ENCODE measurements at places on chromosomes 11 and 22.

DNA sequence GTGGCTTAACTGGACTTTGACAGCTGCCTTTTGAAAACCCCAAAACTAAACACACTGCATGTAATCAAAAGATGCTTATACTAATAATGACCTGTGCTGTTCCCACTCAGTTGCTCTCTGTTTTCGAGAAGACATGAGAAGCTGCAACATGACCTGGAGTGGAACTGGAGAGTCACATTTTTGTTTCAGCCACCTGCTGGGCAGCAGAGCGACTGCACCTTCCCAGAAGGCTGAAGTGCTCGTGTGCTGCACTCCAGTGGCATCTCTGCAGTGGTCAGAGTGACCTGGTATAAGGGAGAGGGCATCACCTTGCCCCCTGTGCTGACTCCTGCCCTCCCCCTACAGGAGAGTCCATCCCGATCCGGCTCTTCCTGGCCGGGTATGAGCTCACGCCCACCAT lies 8.6 kb downstream of the THYN1 start:
- DNase-seq, result no peak

DNA sequence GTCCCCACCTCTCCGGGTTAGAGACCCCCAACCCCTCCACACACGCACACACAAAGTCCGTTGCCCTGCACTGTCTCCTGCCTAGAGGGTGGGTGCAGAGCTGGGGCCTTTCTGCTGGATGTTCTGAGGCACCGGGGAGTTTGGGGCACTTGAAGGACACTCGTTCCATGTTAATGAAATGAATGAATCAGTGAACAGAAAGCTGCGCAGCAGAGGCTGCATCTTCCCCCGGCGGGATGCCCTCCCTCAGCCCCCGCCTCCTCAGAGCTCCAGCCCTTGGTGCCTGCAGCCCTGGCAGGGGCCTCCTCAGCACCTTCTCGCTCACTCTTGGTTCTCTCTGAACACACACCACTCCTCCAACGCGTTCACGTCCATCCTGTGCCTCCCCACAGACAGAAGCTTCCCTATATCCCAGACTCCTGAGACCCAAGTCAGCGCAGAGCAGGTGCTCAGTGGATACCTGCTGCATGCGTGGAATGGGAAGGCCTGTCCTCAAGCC lies 611.9 kb downstream of the TBC1D22A start:
- DNase-seq, result no peak

- DNase-seq, result no peak
These were observed at the start of gene TSPAN18 for GRCh38 chr11:44726283-44727113. Gene TSPAN18 (plus strand): TSS chr11:44726962. CDS start chr11:44906417, 179,455 bp downstream.

GRCh38 chr11:46588131-46588530 lies 5.7 kb downstream of the AMBRA1 start:
- DNase-seq, result no peak

DNA sequence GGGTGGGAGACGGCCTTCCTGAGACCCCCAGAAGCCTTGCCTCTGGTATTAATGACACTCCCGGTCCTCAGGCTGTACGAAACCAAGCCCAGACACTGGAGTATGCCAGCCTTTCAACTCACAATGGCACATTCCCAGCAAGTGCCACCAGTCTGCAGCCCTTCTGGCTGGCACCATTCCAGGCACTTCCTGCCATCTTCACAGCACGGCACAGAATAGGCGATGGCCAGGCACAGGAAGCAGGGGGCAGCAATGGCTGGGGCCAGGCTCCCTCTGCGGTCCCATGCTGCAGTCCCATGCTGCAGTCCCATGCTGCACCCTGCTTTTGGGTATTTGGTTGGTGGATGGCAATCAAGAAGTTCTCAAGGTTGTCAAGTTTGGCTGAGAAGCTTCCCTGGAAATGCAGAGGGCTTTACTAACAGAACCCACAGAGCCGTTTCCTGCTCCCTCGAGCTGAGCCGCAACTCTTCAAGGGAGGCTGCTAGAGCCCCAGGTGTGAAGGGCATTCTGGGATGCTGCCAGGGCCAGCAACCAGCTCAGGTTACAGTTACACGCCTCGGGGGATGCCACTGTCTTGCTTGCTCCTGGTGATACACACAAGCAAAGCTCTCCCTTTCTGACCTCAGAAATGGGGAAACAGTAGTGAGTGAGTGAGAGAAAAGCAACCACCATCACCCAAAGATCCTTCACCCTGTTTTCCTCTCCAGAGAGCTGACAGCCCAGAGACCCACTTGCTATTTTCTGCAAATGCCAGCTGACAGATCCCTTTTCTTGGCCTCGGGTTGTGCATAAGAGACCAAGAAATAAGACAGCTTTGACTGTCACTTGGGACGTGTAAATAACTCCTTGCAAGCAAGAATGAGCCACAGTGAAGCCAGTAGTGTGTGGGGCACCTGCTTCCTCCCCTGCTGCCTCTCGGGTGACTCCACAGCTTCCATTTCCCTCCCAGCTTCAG lies 23.9 kb downstream of the LRFN4 start:
- no peak for DNase-seq

GRCh38 chr11:8167796-8168195 lies 1.0 kb downstream of the RIC3 start:
- no peak for DNase-seq

Data from H54 (cell line).